ENCODE measurements at places on chromosomes 11 and 22. TPM values are rescaled to one million over a fixed set of nuclear protein-coding genes. Genes with fewer than 3 reads are reported as not detected.

DNA sequence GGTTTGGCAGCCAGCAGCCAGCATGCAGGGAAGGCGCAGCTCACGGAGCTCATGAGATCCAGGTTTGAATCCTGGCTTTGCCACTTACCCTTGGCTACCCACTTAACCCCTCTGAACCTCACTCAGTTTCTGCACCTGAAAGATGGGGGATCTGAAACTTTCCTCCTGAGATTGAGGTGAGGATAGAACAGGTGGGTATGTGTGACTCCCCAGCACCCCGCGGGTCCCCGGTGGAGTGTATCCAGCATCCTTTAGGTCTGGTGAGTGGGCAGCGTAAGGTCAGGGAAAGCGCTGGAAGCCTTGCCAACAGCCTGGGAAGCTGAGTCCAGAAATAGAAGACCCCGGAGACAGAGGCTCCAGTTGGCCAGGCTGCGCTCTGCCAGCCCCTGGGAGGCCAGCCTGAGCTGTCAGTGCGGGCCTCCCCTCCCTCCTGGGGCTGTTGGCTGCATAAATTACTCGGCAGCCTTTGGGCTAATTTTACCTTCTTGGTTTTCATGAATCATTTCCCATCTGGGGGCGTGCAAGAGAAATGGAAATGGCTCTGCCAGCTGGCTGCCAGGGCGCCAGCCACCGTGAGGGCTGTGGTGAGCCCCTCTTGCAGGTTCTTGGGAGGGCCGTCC is 17.6 kb downstream of the PRDM11 start:
- no peak for DNase-seq

DNA sequence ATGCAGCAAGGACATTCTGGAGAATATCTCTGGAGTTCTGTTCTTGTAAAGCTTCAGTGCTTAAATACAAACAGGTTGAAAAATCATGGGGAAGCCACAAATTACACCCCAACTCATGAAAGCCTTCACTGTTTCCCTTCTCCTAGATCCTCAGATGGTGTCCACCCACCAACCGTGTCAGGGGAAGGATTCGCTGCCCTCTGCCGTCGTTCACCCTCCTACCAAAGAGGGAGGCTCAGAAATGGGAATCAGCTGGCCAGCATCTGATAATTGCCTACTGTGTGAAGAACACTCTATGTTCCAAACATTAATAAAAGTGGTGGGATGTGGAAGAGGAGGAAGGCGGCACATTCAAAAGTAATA is 7.4 kb upstream of the HEPACAM start:
- DNase-seq: peak; percentile 14

GRCh38 chr11:64093233-64094039 is 57.7 kb downstream of the FLRT1 start:
- no peak for DNase-seq

GRCh38 chr11:115155320-115155719 is 348.9 kb downstream of the CADM1 start:
- no peak for DNase-seq

DNA sequence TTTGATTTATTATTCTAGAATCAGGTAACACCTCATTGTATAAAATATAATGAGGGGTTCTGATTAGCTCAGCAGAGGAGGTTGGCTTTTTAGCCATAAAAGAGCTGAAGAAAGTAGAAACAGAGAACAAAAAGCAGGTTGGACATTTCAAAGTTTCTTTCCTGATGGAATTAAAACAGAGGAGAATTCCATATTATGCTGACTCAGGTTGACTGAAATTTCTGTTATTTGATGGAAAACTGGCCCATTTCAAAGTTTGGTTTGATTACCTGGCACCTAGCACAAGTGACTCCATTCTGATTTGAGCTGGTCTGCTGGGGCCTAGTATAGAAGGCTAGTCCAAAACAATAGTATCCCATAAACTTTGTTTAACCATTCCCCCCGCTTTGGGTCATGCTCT is 24.9 kb downstream of the OR56B4 start:
- no peak for DNase-seq

DNA sequence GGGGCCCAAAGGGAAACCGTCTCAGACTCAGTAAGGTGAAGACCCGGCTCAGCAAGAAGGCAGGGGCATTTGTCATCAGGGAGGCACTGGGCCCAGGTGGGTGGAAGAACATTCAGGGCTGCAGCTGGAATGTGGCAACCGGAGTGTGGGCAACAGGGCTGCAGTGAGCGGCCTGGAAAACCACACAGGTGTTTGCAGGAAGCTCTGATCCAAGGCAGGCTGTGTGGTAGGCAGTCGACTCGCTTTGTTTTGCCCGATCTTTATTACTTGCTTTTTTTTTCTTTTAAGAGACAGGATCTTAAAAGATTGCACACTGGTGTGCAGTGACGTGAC is 82.8 kb downstream of the DGCR2 start:
- DNase-seq: no peak

- DNase-seq: no peak
Measured at GRCh38 chr11:6629892-6630631, 10.8 kb upstream of the TPP1 start.

Gene SUSD2
- 0.03 TPM for total RNA-seq

Gene ETS1
- total RNA-seq: 66.6 TPM

Gene MRGPRX4
- total RNA-seq: 0.29 TPM

Gene POU2AF2
- total RNA-seq: not detected
